ENCODE measurements at places on chromosomes 6 and 20.

DNA sequence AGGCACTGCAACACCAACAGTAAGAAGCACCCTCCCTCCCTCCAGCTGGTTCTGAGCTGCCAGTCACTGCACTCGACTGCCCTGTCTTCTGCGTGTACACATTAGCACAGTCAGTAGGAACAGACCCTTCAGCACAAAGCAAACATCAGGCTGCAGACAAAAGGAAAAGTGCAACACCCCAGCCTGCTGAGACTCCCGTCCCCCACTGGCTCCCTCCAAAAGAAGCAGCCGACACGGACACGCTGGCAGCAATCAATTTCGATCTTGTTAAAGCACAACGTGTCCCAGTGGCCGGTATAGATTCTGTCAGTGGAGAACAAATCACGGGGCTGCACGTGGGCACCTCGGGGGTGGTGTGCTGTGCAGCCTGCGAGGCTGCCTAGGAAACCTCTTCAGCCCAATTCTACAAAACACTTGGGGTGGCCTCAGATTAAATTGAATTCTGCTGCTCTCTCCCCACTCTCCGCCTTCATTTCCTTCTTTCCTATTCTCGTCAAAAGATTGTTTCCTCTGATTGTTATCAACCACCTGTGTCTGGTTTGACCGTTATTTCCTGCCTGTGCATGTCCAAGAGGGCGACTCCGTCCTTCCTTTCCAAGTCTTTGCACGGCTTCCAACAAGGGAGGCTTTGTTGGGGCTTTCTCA is 38.7 kb downstream of the TRAF3IP2 start:
- no peaks in the 10 kb centered on the region for H3K27me3 ChIP-seq
- peak overlapping the region; percentile 21 for H3K4me3 ChIP-seq
- H3K27ac ChIP-seq: no peak overlapping the region
- peaks cover 48% of the 10 kb centered on the region for H3K36me3 ChIP-seq
- DNase-seq: no peak
- H3K4me1 ChIP-seq: peaks cover 24% of the 10 kb centered on the region

GRCh38 chr6:138844192-138844591 is 48.3 kb downstream of the ECT2L start:
- no peak for DNase-seq
- no peaks in the 10 kb centered on the region for H3K27me3 ChIP-seq
- no peaks in the 10 kb centered on the region for H3K4me1 ChIP-seq

GRCh38 chr20:62178316-62179161 is 4.3 kb upstream of the MTG2 start:
- peaks cover 9% of the 10 kb centered on the region for H3K36me3 ChIP-seq
- no peak for DNase-seq
- peaks cover 7% of the 10 kb centered on the region for H3K4me1 ChIP-seq
- H3K4me3 ChIP-seq: no peak overlapping the region
- H3K27me3 ChIP-seq: no peaks in the 10 kb centered on the region

- H3K27ac ChIP-seq: no peak overlapping the region
- no peak overlapping the region for H3K4me3 ChIP-seq
- DNase-seq: no peak
- H3K27me3 ChIP-seq: no peaks in the 10 kb centered on the region
- no peaks in the 10 kb centered on the region for H3K4me1 ChIP-seq
- no peaks in the 10 kb centered on the region for H3K36me3 ChIP-seq
Measured at GRCh38 chr6:135250234-135250633, 69.1 kb downstream of the MYB start.

DNA sequence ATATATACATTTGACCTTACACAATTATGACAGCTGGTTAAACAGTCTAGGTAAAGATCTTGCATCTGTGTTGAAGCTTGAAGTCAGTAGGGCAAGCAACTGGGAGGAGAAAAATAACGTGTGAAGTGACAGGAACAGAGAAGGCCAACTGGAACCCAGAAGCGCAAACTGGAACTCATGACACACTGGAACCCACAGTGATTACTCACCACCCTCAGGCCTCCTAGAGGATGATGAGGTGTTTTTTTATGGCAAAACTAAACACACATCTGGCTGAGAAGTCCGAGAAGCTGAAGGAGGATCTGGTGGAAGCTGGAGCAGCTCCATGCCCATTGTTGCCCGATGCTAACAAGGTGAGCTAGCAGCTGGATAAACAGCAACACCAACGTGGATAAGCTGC is 108.1 kb downstream of the TMEM200A start:
- no peaks in the 10 kb centered on the region for H3K27me3 ChIP-seq
- no peaks in the 10 kb centered on the region for H3K36me3 ChIP-seq
- H3K4me1 ChIP-seq: no peaks in the 10 kb centered on the region
- H3K4me3 ChIP-seq: no peak overlapping the region

GRCh38 chr6:87501809-87502572 is 29.2 kb downstream of the SLC35A1 start:
- no peaks in the 10 kb centered on the region for H3K27me3 ChIP-seq
- H3K36me3 ChIP-seq: peaks cover 27% of the 10 kb centered on the region
- H3K4me3 ChIP-seq: no peak overlapping the region
- H3K4me1 ChIP-seq: no peaks in the 10 kb centered on the region
- H3K27ac ChIP-seq: no peak overlapping the region

GRCh38 chr20:51116765-51117686 is 94.1 kb upstream of the KCNG1 start:
- no peaks in the 10 kb centered on the region for H3K36me3 ChIP-seq
- no peaks in the 10 kb centered on the region for H3K4me1 ChIP-seq
- peaks cover 13% of the 10 kb centered on the region for H3K27me3 ChIP-seq
- H3K4me3 ChIP-seq: no peak overlapping the region

DNA sequence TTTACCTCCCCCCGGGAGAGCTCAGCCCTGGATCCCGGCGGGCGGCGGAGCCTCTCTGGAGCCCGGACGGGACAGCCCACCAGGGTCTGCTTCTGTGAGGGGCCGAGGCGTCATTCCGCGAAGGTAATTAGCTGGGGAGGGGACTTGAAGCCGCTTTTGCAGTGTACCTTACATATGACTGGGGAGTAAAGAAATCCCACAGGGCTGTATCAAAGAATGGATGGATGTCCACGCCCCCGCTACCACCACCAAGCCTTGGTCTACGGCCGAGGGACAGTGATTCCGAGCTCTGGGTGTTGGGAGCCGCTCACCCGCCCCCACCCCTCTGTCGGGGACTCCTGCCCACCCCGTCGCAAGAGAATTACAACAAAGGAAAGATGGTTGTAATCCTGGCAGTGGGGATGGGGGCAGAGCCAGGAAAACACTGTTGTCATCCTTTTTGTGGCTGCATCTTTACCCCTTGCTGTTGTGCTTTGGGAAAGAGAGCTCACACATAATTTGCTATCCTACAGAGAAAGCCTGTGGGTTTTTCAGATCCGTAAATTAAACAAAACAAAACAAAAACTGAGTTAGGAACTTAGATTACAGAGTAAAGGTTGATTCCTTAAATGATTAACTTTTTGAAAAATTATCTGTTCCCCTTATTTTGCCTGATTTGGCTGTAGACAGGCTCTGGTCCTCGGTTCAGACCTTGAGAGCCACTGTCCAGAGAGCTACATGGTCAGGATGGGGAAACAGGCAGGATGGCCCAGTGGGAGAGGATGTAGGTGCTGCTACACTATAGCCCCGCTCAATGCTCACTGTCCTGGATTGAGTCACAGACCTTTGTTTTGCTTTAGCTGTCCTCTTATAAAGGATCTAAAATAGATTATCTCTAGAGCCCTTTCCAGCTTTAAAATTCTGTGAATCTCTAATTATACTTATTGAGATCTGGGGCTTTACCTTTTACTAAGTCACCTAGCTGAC is 997 bp upstream of the FBXO30 start:
- H3K4me1 ChIP-seq: peaks cover 19% of the 10 kb centered on the region
- no peak for DNase-seq
- no peaks in the 10 kb centered on the region for H3K36me3 ChIP-seq
- H3K4me3 ChIP-seq: peak overlapping the region; percentile 91
- peak overlapping the region; percentile 68 for H3K27ac ChIP-seq

DNA sequence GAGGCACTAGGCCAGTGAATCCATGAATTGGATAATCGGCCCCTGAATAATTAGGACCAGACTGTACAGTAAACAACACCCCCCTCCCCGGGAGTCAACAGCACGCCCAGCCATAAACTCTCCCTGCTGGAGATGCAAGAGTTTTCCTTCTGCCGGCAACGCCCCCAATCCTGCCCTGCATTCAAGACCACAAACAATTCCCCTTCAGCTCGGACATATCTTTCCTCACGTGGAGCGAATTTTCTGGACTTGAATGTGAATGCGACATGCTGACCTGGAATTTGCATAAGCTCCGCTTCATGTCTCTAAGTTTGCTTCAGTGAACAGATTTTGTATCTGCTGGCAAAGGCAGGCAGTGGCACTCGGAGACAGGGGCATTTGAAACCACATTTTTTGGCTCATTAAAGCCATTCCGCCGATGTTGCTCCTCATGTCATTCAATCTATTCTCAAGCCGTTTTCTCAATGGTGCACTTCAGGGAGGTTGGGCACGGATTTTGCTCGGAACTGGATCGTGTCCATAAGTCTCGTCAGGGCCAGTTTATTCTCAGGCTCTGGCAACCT is 38.0 kb upstream of the GMPR start:
- no peaks in the 10 kb centered on the region for H3K4me1 ChIP-seq
- H3K27ac ChIP-seq: no peak overlapping the region
- no peaks in the 10 kb centered on the region for H3K27me3 ChIP-seq
- H3K36me3 ChIP-seq: no peaks in the 10 kb centered on the region
- no peak overlapping the region for H3K4me3 ChIP-seq

GRCh38 chr6:31495580-31495979 is 2.4 kb upstream of the MICB start:
- no peaks in the 10 kb centered on the region for H3K36me3 ChIP-seq
- DNase-seq: no peak
- H3K27me3 ChIP-seq: no peaks in the 10 kb centered on the region
- H3K4me3 ChIP-seq: peak overlapping the region; percentile 88

DNA sequence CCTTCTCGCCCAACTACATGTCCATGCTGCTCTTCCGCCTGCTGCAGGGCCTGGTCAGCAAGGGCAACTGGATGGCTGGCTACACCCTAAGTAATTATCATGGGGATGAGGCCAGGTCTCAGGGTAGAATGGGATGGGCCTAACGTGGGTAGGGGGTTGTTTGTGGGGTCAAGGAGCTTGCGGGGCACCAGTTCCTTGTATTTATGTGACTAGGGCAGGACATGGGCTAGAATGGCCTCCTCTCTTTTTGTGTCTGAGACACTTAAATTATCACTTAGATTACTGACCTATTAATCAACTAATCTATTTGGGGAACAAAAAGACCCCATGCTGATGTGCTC is 10.7 kb downstream of the SLC22A1 start:
- no peak overlapping the region for H3K4me3 ChIP-seq
- DNase-seq: no peak
- no peaks in the 10 kb centered on the region for H3K36me3 ChIP-seq
- no peaks in the 10 kb centered on the region for H3K27me3 ChIP-seq

DNA sequence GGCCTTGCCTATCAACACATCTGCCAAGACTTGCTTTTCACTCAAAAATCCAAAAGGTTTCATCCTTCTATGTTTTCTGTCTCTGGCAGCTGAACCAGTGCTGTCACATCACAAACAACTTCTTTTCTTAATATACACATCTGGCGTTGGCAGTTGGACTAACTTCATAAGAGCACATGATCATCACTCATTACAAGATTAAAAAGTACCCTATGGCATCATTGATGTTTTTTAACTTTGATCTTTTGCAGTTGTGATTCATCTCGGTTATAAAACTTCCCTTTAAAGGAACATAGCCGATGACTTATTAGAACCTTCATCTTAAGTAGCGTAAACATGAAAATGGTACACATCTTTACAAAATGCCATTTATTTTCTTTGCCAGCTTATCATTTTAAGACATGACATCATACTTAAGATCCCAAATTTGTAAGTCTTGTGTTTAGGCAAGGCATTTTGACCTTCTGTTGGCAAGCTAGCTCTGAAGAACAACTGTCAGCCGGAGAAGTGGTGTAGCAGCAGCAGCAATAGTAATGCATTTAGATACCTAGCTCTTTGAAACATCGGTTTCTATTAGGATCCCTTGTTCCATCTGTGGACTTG is 64.2 kb upstream of the SUPT3H start:
- no peaks in the 10 kb centered on the region for H3K27me3 ChIP-seq
- no peak for DNase-seq
- no peak overlapping the region for H3K4me3 ChIP-seq
- peaks cover 58% of the 10 kb centered on the region for H3K4me1 ChIP-seq
- H3K36me3 ChIP-seq: peaks cover 27% of the 10 kb centered on the region
- no peak overlapping the region for H3K27ac ChIP-seq

GRCh38 chr20:45341939-45342854 is 6.0 kb downstream of the SDC4 start:
- no peaks in the 10 kb centered on the region for H3K27me3 ChIP-seq
- no peaks in the 10 kb centered on the region for H3K36me3 ChIP-seq
- H3K4me1 ChIP-seq: peaks cover 21% of the 10 kb centered on the region
- H3K27ac ChIP-seq: no peak overlapping the region

DNA sequence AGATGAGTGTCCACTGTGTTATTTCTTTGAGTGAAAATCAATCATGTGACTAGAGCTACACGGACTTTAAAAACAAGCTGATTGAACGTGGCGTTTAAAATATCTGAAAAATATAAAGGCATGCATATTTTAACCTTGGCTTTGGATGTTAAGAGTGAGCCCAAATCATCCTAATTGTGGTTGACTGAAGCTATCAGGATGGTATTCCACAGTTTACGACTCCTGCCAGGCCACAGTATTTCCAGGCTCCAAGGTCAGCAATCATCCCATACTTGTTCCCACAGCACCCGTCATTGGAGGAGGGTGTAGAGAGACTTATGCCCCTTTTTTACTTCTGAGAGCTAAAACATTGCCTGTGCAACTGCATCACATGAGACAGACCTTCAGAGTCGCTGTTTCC is 43.2 kb upstream of the TMX4 start:
- no peak overlapping the region for H3K27ac ChIP-seq
- H3K36me3 ChIP-seq: no peaks in the 10 kb centered on the region
- H3K4me3 ChIP-seq: no peak overlapping the region

DNA sequence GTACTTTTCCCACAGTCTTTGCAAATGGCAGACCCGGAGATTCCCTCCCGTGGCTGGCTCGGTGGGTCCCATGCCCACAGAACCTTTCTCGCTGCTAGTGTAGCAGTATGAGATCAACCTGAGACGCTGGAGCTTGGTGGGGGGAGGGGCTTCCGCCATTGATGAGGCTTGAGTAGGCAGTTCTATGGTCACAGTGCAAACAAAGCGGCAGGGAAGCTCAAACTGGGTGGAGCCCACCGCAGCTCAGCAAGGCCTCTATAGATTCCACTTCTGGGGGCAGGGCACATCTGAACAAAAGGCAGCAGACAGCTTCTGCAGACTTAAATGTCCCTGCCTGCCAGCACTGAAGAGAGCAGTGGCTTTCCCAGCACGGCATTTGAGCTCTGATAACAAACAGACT is 186.0 kb upstream of the KCNK16 start:
- no peaks in the 10 kb centered on the region for H3K4me1 ChIP-seq
- no peaks in the 10 kb centered on the region for H3K27me3 ChIP-seq
- H3K4me3 ChIP-seq: no peak overlapping the region
- no peak overlapping the region for H3K27ac ChIP-seq
- H3K36me3 ChIP-seq: no peaks in the 10 kb centered on the region

- no peak overlapping the region for H3K27ac ChIP-seq
- H3K4me1 ChIP-seq: no peaks in the 10 kb centered on the region
- H3K27me3 ChIP-seq: no peaks in the 10 kb centered on the region
- no peaks in the 10 kb centered on the region for H3K36me3 ChIP-seq
- DNase-seq: no peak
Measured at GRCh38 chr6:140772576-140772975, 1360.1 kb upstream of the GJE1 start.

All from CD4-positive, alpha-beta T cell (primary cell).